Stimulated activated CD4-positive, alpha-beta T cell treated with anti-CD3 and anti-CD28 coated beads, Interleukin-2, amount 100 ng/mL, for 24 hours (primary cell): ENCODE measurements at places on chromosomes 12 and 14.

DNA sequence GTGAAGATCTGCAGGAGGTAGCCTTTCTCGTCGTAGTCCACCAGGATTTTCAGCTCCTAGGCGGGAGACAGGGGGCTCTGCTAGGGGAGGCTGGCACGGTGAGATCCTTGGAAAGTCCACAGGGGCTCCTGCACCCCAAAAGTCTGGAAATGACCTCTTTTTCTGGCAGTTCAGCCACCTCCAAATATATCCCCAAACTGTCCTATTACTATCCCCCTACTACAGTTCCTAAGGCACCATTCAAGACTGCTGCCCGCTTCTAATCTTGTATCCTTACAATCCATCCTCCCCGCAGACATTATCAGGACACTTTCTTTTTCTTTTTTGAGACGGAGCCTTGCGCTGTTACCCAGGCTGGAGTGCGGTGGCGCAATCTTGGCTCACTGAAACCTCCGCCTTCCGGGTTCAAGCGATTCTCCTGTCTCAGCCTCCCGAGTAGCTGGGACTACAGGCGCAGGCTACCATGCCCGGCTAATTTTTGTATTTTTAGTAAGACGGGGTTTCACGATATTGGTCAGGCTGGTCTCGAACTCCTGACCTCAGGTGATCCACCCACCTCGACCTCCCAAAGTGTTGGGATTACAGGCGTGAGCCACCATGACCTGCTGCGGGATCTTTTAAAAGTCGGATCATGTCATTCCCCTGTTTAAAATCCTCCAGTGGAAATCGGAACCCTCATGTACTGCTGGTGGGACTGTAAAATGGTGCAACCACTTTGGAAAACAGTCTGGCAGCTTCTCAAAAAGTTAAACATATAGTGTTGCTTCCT lies 18.5 kb downstream of the HPD start:
- DNase-seq = no peak

GRCh38 chr12:74775276-74775675 lies 237.6 kb downstream of the ATXN7L3B start:
- no peak for DNase-seq

DNA sequence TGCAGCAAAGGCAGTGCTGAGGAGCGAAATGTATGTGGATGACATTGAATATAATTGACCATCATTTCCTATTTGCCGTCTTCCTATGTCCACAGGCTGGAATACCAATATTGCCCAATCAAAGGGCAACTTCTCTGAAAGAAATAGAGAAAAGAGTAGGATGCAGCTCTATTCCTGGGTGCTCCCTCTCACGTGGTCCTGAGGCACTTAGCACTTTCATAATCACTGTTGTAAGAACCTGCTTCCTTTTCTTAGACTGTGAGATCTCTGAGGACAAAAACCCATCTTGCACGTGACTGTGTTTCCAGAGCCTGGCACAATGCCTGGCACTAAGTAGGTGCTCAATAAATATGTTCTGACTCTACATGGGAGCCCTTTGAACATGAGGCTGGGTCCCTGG lies 122.7 kb upstream of the CPM start:
- DNase-seq = no peak

DNA sequence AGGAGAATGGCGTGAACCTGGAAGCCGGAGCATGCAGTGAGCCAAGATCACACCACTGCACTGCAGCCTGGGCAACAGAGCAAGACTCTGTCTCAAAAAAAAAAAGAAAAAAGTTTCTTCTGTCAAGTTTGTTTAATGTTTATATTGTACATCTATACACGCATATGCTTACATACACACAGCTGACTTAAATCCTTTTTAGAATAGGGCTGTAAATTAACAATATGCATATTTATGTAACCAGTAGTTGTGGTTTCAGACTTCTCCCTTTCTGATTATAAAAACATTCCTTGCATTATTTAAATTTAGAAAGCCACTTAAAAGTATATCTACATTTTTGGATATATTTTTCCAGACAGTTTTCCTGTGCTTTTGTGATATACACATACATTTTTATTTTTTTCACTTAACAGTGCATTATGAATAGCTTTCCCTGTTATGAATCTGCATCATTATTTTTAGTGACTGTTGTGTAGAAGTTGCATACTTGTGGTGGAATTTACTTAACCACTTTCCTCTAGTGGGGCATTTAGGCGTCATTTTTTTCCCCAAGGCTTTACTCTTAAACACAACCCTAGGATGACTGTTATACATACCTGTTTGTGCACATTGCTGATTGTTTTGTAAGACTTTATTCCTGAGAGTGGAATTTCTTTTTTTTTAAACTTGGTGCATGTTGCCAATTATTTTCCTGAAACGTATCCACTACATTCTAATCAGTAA lies 29.4 kb downstream of the POLR3B start:
- no peak for DNase-seq

- no peak for DNase-seq
Measured at GRCh38 chr12:122086641-122087285, 8.2 kb downstream of the MLXIP start.

- DNase-seq = no peak
Measured at GRCh38 chr12:92041742-92042141, 103.9 kb downstream of the BTG1 start.
